Activated CD8-positive, alpha-beta T cell treated with anti-CD3 and anti-CD28 coated beads, Interleukin-2, amount 10 ng/mL, durations not matched to agents 7 days and 5 days (primary cell): ENCODE measurements at places on chromosomes 16 and 17. TPM values are rescaled to one million over a fixed set of nuclear protein-coding genes. Genes with fewer than 3 reads are reported as not detected.

DNA sequence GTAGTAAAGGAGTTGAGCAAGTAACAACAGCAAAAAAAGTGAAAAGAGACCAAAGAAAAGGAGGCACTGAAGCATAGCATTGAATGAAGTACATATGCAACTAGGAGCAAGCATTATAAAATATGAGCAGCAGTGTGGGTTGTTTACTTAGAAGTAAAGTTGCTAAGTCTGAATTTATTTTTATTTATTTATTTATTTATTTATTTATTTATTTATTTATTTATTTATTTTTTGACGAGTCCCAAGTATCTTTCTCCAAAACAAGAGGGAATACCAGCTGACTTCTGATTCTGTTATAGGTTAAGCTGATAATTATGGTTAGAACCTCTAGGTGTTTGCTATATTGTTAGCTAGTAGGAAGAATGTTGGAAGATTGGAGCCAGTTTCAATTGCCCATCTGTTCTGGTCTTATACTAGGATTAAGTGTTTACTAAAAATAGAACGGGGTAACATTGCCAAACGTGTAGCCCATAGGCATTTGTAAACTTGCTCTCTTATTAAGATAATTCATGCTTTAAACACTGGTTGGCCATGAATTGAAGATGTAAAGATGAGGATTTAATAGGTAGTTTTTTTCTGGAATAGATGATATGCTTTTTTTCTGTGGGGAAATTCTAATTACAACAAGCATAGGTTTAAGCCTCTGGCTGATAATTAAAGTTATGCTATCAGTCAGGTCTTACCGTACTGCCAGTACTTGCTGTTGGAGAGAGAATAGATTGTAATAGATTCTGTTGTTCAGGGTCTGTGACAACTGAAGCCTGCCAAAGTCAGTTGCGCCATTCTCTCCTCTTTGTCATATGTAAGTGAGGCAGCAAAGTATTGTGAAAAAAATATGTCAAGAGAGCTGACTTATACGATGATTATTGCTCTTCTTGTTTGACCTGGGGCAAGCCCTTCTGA is 66.7 kb downstream of the PPM1E start:
- H3K27me3 ChIP-seq, result peaks cover 17% of the 10 kb centered on the region
- H3K4me1 ChIP-seq, result no peaks in the 10 kb centered on the region

GRCh38 chr16:19282101-19282500 is 3.4 kb upstream of the CLEC19A start:
- DNase-seq, result no peak
- H3K27ac ChIP-seq, result no peak overlapping the region
- no peak overlapping the region for H3K4me3 ChIP-seq
- no peaks in the 10 kb centered on the region for H3K27me3 ChIP-seq
- no peaks in the 10 kb centered on the region for H3K4me1 ChIP-seq

GRCh38 chr16:78176435-78176834 is 77.0 kb downstream of the WWOX start:
- no peak overlapping the region for H3K4me3 ChIP-seq
- H3K27ac ChIP-seq, result no peak overlapping the region
- no peaks in the 10 kb centered on the region for H3K36me3 ChIP-seq

DNA sequence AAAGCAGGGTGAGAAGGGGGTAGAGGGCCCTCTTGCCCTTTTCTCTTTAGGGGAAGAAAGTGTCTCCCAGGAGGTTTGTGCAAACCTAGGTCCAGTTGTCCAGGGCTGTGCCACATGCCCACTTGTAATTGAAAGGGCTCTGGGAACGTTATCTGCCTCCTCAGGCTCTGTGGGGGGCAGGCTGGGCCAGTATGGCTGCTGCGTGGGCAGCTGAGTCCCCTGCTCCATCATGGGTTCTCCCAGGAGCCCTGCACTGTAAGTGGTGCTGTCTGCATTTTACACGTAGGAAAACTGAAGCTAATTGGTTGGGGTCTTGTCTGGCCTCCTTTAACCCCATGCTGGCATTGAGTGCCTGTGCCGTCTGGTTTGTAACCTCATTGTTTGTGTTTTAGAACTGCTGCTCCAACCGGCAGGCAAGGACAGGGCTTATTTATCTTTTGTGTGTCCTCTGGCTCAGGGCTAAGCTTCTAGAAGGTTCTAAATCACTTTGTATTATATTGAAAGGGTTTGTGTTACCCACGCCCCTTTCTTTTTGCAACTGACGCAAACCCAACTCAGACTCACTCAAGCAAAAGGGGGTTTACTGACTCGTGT is 117.7 kb upstream of the CIBAR2 start:
- H3K27me3 ChIP-seq, result peaks cover 8% of the 10 kb centered on the region
- no peak overlapping the region for H3K4me3 ChIP-seq
- H3K36me3 ChIP-seq, result no peaks in the 10 kb centered on the region
- H3K4me1 ChIP-seq, result peaks cover 6% of the 10 kb centered on the region
- H3K27ac ChIP-seq, result no peak overlapping the region

Gene UBALD1
- total RNA-seq, result 18.9 TPM

Gene CRISPLD2
- total RNA-seq, result not detected

Gene FBF1
- 23.4 TPM for total RNA-seq
